ENCODE measurements at places on chromosomes 6 and 20.

GRCh38 chr20:10113746-10114145, 79.0 kb downstream of the ANKEF1 start:
- no peak for DNase-seq

DNA sequence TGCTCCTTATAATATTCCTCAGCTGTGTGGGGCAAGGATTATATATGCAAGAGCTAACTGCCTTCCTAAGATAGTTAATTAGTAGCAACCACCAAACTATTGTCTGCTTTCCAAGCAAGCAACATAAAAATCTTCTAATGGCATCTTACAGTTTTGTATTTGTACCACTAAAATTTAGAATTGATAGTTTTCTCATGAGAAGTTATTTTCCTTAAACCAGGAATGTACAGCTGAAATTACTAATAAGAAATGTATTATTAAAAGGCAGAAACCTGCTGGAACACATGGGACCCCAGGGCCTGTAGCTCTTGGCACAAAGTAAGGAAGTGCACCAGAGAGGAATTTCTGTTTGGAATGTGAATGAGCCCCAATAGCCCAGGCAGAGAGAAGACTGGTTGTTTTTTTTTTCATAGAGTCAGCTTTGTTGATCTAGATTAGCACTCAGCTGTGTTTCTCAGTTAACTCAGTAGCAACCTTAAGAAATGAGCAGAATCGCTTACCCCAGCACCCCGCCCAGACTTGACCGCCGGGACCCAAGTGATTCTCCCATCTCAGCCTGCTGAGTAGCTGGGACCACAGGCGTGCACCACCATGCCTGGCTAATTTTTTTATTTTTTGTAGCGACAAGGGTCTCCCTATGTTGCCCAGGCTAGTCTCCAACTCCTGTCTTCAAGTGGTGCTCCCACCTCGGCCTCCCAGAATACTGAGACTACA, 2.6 kb downstream of the MGME1 start:
- no peak for DNase-seq

DNA sequence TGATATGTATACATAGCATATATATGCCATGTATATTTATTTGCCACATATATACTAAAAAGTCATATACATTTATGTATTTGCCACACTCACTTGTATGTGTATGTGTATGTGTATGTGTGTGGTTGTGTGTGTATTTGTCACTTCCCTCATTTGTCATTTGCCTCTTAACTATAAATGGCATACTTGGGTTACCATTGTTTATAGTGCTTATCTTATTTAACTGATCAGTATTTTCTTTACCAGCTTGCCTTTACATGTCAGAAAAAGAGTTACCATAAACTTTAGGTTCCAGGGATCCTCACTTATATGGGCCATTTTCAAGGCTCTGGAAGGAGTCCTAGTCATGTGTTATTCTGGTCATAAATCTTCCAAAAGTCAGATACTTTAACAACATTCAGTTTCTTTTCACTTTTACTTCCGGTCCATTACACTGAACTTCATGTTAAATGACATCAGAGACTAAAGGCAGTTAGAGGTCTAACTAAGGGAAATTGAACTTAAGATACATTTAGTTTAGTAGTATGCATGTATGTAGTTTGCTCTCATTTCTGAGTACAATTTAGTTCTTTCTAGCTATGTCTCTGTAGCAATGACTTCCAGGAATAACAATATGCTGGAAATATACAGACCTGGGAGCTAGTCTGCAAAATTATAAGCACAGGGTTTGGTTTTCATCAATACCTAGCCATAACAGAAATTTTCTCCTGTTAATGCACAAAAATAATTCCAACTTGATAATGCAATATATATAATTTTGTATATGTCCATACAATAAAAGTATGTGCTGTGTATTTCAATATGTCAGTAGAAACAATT, 33.7 kb upstream of the HIVEP1 start:
- no peak for DNase-seq

DNA sequence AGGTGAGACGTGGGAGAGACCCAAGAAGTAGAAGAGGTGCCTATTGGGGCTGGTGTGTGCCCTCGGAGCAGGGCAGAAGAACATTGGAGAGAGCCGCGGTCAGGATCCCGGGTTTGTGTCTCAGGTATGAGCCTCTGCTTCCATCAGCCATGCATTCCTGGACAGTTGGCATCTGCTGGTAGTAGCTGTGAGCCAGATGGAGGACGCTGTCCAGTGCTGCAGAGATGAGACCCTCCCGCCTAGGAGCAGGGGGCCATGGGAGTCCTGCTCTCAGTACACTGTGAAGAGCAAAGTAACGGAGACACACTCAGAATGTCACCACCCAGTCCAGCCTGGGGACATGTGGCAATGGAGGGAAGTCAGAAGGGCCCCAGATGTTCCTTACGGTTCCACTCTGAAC, 108.2 kb downstream of the CDH4 start:
- DNase-seq = no peak

DNA sequence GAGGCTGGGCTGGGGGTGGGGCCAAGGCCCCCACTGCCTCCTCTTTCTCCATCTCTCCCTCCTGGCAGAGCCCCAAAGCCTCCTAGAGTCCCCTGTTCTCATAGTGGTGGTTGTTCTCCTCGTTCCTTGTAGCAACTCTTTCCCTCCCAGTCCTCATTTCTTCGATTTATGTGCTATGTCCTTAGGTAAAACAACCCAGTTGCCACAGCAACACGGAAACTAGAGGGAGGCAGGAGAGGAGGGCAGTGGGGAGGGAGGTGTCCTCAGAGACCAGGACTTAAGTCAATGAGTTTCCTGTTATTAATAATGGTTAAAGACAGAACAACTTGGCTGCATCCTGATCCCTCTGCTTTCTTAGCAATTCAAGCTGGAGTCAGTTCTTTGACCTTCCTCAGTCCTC, 161.0 kb downstream of the INSM1 start:
- no peak for DNase-seq

- no peak for DNase-seq
Measured at GRCh38 chr20:36306553-36307411, 643 bp downstream of the DLGAP4 start.

DNA sequence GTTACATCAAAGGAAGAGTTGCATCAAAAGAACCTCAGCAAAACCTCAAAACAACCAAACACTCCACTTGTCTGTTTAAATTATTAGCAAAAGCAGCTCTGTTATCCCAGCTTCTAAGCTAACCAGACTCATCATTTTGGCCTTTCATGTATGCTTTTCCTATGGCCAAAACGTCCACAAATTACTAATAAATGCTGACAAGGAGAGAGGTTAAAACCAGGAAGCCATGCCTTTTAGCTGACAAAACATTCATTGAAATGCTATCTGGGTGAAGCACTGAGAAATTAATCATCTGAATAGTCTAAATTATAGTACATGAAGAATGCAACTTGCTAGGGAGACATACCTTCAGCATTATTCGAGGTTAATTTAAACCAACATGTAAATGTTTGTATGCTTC, 80.6 kb downstream of the LAMA2 start:
- DNase-seq = no peak
